ENCODE measurements at places on chromosomes 4 and X.

DNA sequence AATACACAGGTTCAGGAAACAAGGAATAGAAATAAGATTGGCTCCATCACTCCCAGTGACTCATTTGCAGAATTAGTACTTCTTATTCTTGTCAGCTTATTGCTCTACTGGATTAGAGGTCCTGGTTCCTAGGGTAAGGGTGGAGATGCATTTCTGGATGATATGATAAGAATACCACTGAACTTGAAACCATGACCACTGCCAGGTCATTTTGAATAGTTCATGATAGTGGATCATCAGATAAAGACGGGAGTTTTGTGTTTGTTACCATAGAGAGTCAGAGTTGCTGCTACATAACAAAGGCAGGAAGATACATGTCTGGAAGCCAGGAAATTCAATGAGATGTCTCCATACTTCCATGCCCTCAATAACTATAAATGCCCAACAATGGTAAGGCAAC, 109.2 kb upstream of the FAT1 start:
- no peak for DNase-seq

GRCh38 chr4:162061214-162061613, 102.6 kb downstream of the FSTL5 start:
- DNase-seq = no peak

DNA sequence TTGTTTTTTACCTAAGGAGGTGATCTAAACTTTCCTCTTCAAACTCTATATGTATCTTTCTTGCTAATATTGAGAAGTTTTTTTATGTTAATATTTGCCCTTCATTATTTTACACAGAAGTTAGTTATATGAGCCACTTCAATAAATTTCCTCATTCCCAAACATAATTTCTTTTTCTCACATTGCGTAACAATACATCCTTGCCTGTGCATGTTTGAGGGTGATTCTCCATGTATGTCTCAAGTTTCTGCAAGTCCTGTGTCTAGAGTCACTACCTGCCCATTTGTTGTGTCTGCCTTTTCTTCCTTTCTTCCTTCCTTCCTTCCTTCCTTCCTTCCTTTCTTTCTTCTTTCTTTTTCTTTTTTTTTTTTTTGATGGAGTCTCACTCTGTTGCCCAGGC, 2057.9 kb downstream of the PCDH7 start:
- no peak for DNase-seq

DNA sequence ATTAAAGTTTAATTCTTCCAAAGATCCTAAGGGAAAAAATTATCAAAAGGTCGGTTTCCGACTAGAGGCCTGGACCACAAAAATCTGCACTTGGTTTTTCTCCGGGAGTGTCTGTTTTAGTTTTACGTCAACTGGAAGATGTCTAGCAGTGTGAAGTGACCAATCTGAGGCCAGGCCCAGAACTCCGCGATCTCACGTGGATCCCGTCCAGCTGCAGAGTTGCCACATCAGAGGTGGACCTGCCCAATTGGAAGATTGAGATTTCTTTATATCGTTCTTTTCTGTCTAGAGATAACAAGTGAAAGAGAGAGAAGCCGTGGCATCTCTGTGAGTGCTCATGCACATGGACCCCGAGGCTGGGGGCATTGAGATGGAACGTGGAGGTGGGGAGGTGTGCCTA, 115.8 kb downstream of the AFF1 start:
- DNase-seq = no peak

DNA sequence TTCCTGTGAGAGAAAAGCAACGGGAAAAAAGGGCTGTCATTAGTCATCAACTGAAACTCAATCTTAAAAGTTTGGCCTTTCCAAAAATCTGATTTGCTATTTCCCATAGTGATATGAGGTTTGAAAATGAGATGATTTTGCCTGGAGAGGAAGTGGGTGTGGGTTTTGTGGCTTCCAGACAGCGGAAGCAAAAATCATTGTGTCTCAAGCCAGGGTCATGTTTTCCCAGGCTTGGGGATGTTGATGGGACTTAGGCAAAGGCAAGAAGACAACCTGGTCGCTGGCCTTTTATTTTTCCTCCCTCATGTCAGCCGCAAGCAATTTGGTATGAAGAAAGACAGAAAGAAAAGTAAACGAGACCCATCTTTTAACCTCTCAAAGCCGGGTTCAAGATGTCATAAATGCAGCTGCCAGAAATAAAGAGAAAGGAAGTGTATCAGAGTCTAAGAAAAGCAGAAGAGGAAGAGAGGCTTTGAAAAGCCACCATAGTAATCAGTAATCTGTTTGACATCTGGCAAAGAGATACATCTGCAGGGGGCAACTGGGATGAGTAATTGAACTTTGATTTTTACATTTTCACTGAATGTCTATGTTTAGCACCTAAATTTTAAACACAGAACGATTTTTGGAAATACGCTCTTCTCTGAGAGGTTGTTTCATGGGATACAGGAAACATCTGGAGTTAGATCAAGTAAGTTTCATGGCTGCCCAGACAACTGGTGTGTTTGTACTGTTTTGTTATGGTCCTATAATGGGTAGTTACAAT, 521.6 kb upstream of the SLIT2 start:
- DNase-seq = no peak

DNA sequence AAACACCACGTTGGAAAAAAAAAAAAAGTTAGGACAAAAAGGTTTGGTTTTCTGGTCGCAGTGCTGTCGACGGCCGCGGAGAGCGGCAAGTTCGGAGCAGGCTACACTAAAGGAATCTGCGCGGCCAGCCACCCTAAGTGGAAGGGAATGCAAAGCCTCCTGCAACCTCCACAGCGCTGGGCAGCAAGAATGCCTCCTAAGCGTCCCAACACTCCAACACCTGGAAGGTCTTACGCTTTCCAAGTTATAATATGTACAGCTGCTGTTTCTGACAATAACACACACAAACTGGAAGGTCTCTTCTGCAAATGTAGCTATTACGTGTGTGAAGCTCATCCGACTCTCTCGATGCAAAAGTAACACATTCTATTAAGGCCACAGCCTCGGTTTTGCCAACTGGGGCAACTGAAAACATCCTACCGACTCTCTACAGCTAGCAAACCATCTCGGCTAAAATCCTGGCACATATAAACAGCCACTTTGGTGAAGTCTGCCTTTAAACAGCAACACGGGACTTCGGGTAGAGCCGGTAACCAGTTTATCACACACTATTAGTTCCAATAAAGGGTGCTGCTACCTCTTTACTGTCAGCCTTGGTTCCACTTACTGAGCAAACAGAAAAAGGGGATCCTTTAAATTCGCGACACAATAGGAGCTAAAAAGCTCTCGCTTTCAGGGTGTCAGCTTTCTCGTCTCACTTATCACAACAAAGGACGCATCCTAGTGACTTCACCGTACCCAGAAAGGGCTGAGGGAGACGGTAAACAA, 895 bp downstream of the SMIM14 start:
- DNase-seq = peak; percentile 90

GRCh38 chrX:67781132-67781531, 237.3 kb downstream of the AR start:
- DNase-seq = no peak

DNA sequence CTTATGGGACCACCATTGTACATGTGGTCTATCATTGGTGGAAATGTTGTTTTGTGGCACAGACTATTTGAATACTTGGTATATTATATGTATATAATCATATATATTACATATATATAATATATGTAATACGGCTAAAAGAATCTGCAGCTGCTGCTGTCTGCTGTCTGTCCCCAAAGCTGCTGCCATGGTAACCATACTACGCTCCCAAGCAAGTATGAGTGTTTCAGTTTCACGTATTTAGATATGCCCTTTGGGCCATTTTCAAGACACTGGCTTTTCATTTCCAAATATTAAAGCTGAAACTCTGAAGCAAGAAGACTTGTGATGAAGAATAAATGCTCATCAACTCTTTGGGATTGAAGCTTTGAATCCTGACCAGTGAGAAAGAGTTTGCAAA, 42.0 kb upstream of the ARSJ start:
- no peak for DNase-seq

DNA sequence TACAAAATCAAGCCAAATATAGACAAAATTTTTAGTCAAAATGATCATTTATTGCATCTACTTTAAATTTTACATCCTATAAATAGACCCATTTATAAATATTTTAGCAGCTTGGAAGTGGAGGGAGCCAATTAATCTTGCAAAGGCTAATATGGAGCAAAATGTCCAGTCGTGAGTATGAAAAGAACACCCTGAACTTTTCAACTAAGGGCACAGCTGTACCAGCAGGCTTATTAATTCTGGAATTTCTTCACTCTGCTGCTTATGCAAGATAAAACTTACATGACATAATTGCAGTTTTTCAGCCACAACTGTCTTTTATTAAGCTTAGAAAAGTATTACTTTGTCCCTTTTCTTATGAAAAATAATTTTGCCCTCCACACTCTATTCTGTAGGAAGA, 22.9 kb upstream of the USP53 start:
- no peak for DNase-seq

DNA sequence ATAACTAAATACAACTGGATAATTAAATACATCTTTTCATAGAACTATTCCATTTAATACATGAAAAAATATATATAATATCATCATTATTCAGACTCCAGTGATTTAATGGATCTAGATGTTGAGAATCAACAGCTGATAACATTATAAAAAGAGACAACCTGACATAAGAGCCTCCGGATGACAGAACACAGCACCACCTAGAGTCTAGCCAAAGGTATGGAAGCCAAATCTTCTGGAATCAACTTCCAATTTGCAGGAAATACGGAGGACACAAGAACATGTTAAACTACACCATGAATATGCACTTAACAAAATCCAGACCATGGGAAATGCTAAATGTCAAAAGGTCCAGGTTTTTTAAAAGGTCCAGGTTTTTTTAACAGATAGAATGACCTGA, 55.0 kb downstream of the LRBA start:
- DNase-seq = no peak

DNA sequence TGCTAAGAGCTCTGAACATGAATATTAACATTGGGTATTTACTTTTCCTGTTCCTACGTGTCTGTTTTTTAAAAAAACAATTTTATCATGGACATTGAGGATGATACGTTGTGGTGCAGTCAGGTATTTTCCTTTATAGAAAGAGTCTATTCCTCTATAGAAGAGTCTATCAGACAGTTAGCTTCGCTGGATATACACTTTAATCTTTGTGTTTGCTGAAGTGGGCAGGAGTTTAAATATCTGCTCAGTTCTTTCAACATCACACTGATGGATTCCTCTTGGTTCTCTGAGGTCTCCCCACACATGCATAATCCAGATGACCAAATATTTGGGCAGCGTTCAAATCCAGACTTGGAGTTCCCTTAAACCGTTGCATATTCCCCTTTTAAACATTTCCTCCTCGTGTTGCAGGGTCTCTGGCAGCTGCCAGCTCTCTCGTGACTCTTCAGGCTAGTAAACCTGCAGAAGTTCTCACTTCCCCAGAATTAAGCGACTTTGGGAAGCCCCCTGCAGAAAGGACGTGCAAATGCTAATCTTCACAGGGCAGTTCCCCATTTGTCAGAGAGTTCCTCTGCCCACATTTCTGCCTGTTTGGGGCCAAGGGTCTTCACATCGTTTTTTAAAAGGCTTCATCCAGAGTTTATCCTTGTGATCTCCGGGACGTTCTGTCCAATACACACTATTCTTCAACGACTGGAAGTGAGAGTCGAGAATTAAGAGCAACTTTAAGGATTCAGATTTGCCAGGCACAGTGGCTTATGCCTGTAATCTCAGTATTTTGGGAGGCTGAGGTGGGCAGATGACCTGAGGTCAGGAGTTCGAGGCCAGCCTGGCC, 20.5 kb upstream of the DHRSX start:
- DNase-seq = no peak

GRCh38 chrX:117274965-117275364, 812.2 kb upstream of the CT83 start:
- no peak for DNase-seq

- no peak for DNase-seq
Measured at GRCh38 chr4:141643557-141643956, 7.2 kb downstream of the IL15 start.

DNA sequence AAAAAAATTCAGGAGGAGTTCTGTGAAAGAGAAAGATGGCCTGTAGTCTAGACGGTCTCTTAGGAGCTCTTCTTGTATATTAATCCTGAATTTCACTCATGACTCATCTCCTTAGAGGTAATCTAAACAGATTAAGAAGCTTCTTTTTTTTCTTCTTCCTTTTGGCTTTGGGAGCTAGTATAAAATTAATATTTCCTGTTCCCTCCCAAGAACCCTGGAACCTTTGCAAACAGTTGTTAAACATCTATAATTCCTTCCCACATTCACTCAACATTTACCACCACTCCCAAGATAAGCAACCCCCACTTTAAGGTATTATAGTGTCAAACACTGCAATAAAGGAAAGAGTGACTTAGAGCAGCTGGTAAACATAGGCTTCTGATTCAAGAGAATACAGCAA, 146.4 kb upstream of the EDNRA start:
- DNase-seq = no peak

DNA sequence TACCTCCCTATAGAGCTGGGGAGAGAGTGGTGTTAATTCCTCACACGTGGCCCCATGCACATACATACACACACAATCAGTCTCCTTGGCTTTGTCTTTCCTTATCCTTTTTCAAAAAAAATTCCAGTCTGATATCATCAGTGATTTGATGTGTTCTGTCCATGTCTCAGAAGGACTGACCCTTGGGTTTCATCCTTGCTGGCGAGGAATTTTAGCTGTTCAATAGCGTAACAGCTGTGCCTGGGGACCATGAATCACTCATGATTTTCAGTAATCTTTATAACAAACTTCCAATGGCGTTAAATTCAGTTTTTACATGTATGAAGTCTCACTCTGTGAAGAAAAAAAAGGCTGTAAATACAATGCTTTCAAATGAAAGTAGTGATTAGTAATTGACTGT, 204.6 kb downstream of the RBMX2 start:
- no peak for DNase-seq

- no peak for DNase-seq
Measured at GRCh38 chr4:35820003-35820402, 424.3 kb downstream of the ARAP2 start.

DNA sequence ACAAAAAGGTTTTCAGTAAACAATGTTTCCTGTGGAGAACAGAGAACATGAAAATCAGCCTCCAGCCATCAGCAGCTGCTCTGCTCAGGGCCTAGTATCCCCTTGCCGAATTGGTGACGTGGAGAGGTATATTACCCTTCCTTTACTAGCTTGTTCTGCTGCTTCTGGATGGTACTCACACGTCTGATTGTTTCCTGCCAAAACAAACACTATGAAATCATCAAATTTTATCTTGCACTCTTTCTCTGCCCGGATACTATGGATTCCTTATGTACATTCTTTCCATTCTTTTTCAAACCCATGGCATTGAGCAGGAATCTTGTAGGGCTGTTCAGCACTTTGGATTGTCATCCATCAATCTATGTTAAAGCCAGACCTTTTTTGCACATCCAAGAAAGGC, 18.8 kb upstream of the METAP1 start:
- DNase-seq = no peak

Data from posterior cingulate gyrus (tissue), 11 donors.